ENCODE measurements at places on chromosomes 2 and 18.
A peak's percentile ranks its signal among the peaks of the same experiment; 100 is the strongest.

GRCh38 chr2:157839162-157839801, 36.8 kb downstream of the ACVR1 start:
- no peak for DNase-seq

DNA sequence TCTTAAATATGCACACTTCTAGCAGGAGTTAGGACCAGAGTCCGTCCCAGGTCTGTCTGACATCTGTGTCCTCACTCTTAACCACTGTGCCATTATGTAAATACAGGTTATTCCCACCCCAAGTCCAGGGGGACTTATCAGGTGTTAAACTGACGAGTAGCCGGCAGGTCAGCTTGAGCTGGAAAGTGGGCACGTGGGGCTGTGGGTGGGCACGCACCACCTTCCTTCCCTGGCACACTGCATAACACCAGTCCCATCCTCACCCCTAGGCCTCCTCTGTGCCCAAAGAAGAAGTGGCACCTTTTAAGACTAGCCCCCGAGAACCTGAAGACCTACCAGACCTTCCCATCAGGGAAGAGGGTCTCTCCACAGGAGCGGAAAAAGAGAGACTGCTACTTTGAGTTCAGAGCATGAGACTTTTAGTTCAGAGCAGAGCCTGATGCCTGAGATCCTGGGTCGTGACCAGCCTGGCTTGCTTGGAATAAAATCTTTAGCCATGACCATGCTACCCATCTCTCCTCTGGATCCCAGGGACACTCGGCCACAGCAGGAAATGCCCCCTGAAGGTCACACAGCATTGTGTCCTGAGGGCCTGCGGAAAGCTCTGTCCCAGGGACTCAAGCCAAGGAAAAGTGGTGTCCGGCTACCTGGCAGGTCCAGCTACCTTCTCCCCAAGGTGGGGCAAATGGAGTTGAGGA, 62.0 kb downstream of the CIB4 start:
- no peak for DNase-seq

DNA sequence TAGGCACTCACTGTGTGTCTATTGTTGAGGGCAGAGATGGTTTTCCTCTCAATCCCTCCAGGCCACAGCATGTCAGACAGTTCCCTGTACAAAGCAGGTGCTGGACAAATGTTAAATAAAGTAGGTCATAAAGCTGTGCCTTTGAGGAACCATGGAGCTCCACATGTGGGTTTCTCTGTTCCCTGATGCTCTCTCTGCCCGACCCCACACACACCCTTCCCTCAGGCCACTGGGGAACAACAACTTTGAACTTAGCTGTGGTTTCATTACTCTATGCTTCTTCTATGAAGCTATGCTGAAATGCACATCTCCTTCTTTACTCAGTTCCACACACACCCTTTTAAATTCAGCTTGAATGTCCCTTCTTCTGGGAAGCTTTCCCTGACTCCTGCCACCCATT, 415.3 kb downstream of the HRH4 start:
- no peak for DNase-seq

- no peak for DNase-seq
These were observed 66.5 kb downstream of the COLEC12 start for GRCh38 chr18:433960-434359.

DNA sequence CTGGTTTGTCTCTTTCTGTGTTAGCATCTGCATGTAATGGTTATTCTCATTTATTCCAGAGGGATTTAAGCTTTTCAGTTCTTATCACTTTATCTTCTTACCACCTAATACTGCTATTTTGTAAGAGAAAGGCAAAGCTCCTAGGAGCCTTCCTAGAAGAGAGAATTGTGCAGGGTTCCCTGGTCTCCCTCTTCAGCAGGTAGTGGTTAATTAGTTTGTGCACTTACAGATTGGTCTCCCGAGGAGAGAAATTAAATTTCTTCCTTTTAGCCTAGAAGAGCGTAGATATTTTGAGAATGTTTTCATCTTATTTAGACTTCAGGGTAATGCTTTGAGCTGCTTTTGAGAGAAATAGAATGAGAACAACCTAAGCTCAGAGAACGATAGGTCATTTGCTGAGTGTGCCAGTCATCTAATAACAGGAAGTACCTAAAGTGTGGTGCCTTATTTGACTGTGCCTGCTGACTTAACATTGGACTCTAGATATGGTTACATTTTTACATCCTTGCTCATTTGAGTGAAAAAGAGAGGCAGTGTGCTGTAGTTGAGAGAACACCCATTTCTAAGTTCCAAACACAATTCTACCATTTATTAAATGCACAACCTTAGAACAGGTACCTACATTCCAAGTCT, 651.4 kb downstream of the STK39 start:
- no peak for DNase-seq

DNA sequence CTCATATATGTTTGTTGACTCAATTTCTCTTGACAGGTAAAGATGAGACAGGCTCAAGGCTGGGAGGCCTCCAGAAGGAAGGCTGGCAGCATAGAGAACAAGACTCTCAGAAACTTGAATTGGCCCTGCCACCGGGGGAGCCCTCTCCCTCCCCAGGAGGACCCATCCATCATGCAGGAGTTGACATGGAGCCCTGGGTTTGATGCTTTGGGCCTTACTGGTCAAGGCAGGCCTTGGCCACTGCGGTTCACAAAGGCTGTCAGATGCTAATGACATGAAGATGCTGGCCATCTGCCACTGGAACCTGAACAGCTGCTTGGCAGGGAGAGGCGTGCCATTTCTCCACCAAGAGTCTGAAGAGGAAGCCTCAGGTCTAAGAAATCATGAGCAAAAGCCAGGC, 193.6 kb downstream of the MTCL1 start:
- no peak for DNase-seq

DNA sequence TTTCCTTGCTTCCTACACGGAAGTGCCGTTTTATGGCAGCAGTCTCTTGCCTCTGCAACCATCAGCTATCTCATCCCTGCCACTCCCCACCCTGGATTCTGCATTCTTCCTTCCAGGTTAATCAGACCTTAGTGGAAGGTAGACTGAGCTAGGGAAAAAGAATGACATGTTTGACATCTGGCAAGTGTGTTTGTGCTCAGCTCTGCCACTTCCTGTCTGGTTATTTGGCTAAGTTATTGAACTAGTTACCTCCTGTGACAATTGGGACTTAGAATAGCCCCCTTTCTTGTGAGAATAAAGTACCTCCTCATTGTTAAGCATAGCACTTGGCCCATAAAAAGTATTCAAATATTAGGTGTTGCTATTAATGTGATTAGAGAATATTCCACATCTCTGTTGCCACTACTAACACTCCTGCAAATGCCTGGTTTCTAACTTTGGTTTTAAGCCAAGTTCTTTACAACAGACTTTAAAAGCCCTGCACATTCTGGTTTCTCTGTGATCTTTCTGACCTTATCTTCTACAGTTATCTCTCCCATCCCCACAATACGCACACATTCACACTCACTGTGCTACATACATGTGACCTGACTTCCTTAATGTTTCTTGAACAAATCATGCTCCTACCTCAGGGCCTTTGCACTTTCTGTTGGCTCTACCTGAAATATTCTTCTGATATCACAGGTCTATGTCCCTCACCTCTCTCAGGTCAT, 10.8 kb upstream of the MAPRE2 start:
- DNase-seq = no peak

- no peak for DNase-seq
These were observed 96.1 kb downstream of the HDAC4 start for GRCh38 chr2:239304533-239305221.

DNA sequence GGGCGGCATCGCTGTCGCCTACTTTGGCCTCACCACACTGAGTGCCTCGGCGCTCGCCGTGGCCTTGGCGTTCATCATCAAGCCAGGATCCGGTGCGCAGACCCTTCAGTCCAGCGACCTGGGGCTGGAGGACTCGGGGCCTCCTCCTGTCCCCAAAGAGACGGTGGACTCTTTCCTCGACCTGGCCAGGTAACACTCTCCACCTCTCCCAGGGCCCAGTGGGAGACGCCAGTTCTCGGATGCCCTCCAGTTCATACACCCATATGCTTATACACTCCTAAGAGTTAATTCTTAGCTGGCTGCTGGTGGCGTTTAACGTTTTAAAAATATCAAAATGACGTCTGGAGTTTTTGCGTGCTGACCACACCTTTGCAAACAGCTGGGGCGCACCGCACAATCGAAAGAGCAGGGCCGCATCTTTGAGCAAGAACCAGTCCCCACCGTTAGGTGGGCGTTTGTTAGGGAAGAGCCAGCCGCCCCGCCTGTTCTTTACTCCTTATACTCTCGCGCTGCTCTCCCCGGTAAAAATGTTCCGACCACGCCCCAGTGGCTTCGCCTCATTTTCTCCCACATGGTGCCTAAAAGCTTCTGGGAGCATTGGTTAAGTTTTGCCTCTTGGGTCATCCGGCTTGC, 899 bp downstream of the SLC1A4 start:
- no peak for DNase-seq

DNA sequence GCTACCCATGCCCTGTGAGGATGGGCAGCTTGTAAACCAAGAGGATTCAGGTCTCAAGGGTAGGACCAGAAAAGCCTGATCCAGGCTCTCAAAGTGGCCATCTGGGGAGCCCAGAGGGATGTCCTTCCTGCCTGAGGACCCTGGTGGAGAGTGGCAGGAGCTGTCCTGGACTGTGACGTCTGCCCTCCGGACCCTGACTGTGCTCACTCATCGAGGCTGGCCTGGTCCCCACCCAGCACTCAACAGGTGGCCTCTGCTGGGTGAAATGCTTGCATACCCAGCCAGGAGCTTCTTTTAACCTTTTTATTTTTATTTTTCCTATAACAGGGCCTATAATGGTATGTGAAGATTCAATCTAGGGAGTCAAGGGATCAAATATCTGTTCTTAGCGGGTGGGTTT, 24.5 kb downstream of the CREG2 start:
- no peak for DNase-seq

DNA sequence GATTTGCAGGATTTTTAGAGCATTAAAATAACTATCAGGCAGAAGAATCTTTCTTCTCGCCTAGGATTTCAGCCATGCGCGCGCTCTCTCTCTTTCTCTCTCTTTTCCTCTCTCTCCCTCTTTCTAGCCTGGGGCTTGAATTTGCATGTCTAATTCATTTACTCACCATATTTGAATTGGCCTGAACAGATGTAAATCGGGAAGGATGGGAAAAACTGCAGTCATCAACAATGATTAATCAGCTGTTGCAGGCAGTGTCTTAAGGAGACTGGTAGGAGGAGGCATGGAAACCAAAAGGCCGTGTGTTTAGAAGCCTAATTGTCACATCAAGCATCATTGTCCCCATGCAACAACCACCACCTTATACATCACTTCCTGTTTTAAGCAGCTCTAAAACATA, 137.0 kb downstream of the MEIS1 start:
- DNase-seq = no peak

- no peak for DNase-seq
These were observed 57.5 kb downstream of the OSR1 start for GRCh38 chr2:19300961-19301360.

DNA sequence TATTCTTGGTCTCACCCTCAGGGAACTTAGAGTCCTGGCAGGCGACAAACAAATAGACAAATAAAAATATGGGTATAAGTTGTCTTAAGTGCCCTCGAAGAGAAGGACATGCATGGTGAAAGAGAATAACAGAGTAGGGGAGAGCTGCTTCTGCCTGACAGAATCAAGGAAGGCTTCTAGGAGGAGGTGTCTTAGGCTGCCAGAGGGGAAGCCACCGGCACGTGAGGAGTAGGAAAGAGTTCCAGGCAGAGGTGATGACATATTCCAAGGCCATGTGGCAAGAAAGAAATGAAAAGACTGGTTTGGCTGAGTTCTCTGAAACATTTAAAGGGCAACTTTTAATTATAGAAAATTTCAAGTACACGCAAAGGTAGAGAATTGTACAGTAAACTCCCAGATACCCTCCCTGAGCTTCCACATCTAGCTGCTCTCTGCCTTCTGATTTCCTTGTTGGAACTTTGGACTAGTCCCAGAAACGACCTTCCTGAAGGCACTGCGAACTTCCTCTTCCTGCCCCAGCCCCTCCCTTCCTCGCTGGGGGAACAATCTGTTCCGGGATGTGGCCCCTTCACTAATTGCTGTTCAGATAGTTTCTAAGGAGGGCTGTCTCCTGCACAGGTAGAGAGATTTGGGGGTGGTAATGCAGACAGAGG, 91.7 kb downstream of the DYSF start:
- DNase-seq = no peak

GRCh38 chr18:23189099-23189498, 53.8 kb downstream of the CABLES1 start:
- DNase-seq = no peak

DNA sequence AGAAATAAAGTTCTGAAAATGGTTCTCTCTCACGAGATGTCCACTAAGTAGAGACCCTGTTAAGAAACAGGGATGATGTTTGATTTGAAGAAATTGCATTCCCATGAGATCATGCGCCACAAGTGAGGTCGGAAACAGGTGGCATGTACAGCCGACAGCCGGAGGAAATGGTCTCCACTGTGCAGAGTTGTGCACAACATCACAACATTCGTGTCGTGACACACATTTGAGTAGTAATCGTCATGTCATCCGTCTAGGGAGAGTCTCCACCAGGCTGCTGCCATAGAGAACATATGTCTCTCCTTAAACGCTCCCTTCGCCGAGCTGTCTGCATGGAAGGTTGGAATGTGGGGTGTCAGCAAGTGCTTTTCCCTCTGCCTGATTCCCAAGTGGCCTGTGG, 84.7 kb downstream of the ASAP2 start:
- DNase-seq = no peak

- no peak for DNase-seq
These were observed 158.2 kb upstream of the SALL3 start for GRCh38 chr18:78821396-78821795.

GRCh38 chr2:198004921-198005829, 200.8 kb downstream of the PLCL1 start:
- no peak for DNase-seq

- no peak for DNase-seq
These were observed 331.9 kb downstream of the LRRTM1 start for GRCh38 chr2:79972661-79973060.

DNA sequence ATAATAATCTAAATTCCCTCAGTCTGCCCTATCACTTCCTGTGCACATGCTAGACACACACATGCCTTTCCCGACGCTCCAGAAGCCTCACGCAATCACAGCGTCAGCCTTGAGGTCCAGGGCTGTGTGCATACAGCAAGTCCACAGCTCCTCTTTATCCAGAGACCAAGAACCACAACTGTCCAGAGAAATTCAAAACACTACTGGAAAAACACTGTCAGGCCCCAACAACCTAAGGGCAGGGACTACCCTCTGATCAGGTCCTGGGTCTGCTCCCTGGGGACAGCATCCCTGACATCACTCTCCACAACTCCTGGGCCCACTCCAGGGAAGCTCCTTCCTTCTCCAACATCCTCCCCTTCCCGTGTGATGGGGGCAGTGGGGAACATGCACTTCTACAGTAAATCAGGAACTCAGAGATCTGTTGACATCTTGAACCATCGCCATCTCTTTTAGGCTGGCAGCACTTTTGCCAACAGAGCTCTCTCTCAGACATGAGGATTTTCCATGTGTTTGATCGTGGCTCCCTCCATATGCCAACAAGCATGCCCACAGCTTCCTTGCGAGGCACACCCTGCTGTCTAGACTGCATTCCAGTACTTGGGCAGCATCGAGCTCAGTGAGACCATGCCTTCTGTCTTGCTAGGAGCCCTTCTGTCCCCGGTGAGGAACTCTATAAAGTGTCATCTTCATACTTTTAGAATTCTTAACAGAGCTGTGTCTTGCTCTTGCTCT, 15.4 kb downstream of the TEX51 start:
- DNase-seq = no peak

- DNase-seq = no peak
These were observed 5.7 kb upstream of the SPATS2L start for GRCh38 chr2:200300638-200301314.

GRCh38 chr2:71813807-71814470, 333.7 kb downstream of the CYP26B1 start:
- DNase-seq = no peak

GRCh38 chr2:86368161-86368824, 30.9 kb upstream of the REEP1 start:
- peak; percentile 51 for DNase-seq

GRCh38 chr2:112160283-112161250, 22.4 kb downstream of the FBLN7 start:
- DNase-seq = no peak

Measured in 8988T (cell line).